NB4 (cell line): ENCODE measurements at places on chromosomes 2 and 18.
A peak's percentile ranks its signal among the peaks of the same experiment; 100 is the strongest.

DNA sequence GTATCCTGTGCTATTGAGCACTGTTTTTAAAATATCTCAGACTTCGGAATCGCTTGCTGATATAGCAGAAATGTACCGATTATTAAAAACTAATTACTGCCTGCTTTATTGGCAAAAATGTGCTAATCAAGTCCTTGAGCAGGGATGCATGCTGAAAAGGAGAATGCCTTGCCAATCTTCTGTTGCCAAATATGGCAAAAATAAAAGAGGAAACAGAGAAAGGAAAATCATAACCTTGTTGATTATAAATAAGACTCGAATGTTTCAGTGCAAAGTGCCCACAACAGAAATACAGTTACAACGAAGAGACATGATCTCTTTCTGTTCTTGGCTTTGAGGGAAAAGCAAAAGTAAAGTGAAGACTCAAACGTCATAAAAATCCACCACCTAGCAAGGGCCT, 248.5 kb downstream of the TMEM182 start:
- DNase-seq, result no peak

DNA sequence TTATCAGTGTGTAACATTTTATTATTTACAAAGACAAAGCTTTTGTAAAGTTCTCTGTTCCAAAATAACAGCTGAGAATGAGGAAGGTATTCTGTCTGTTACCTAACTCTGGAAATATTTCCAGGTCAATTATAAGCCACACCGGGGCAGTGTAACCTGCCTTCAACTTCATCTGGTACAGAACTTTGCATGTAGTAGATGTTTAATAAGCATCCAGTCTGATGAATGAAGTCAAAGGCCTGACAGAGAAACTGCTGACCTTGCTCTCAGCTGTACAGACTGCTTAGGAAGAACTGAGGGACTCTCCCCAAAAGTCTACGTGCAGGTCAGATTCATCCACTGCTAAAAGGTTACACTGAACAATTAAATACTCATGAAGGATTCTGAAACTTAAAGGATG, 43.3 kb downstream of the WDFY1 start:
- DNase-seq, result no peak

GRCh38 chr2:19124135-19124534, 234.3 kb downstream of the OSR1 start:
- DNase-seq, result no peak

GRCh38 chr2:222859786-222860612, 837 bp upstream of the ACSL3 start:
- DNase-seq, result peak; percentile 80

DNA sequence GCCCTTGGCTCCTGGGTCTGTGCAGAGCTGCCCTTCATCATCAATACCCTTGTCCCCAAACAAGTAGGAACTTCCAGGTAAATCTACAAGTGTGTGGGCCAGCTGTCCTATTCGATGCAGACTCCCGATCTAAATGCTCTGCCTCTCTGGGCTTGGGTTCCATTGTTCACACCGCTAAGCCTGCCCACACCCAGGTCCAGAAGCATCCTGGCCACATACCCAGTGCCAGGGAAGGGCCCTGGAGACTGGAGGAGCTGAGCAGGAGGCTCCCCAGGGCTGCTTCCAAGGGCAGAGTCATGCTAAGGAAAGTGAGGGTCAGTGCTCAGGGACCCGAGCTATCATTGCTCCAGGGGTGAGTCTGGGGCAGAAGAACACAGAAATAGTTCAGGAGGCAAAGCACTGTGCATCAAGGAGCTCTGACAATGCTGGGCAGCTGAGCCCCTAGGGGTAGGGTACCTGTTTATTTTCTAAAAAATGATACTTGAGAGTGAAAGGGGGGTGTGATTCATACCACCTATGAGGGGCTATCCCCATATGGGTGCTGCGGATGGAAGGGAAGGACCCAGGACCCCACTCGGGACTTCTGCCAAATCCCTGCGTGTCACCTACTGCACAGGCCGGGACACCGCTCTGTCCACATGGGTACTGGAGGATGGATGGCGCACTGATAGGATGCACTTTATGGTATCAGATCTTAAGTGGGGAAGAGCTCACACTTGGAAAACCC, 25.8 kb upstream of the TWIST2 start:
- no peak for DNase-seq

- no peak for DNase-seq
Measured at GRCh38 chr2:240948905-240949790, 43.0 kb downstream of the CROCC2 start.

- peak; percentile 95 for DNase-seq
Measured at GRCh38 chr2:6826081-6826913, 39.4 kb downstream of the CMPK2 start.

- peak; percentile 49 for DNase-seq
Measured at GRCh38 chr2:62305421-62306176, 109.7 kb downstream of the B3GNT2 start.

DNA sequence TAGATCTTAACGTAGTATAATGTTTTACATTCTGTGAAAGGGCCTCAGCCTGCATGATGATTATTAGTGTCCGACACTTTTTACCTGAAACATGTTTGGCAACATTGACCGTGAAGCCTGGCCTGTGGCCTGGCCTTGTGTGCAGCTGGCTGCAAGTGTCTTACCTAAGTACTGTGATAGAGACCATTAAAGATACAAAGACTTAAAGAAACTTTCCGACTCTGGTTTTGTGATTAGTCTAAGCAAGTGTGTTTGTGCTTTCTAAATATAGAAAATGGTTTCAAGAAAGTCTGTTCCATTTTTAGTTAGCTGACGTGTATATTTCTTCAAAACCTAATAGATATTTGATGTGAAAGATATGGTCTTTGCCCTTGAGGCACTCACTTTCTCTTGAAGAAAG, 601.8 kb downstream of the LRP1B start:
- no peak for DNase-seq

DNA sequence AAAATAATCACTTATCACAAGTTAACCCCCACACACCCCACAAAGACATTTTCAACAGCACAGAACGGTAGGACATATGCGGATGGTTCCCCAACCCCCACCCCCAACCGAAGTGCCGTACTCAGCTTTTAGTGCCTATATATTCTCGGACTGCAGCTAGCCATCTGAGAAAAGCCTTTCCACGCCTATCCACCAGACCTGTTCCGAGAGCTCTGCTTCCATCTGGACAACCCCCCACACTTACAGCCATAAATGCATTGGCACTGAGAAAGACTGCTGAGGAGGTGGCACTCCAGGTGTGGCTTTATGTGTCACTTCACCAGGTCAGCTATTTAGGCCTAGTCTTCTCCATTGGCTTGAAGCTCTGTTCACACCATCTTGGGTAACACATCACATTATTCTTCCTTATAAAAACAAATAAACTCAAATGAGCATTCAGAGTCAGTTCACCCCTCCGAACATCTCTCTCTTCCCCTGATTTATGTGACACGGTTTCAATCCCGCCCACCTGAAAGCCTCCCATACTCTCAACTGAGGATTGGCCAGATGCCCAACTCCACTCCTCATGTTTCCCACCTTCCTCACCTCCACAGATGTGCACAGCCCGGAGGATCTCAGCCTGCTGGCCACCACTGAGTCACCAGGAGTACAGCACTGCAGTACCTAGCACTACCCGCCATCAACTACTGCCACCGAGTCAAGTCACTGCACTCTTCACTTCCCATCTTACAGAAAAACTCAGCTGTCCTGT, 127.4 kb downstream of the CACNB4 start:
- DNase-seq, result no peak

- peak; percentile 27 for DNase-seq
Measured at GRCh38 chr18:25518716-25519053, 166.7 kb upstream of the ZNF521 start.

- no peak for DNase-seq
Measured at GRCh38 chr18:78977637-78978348, 1.8 kb upstream of the SALL3 start.

DNA sequence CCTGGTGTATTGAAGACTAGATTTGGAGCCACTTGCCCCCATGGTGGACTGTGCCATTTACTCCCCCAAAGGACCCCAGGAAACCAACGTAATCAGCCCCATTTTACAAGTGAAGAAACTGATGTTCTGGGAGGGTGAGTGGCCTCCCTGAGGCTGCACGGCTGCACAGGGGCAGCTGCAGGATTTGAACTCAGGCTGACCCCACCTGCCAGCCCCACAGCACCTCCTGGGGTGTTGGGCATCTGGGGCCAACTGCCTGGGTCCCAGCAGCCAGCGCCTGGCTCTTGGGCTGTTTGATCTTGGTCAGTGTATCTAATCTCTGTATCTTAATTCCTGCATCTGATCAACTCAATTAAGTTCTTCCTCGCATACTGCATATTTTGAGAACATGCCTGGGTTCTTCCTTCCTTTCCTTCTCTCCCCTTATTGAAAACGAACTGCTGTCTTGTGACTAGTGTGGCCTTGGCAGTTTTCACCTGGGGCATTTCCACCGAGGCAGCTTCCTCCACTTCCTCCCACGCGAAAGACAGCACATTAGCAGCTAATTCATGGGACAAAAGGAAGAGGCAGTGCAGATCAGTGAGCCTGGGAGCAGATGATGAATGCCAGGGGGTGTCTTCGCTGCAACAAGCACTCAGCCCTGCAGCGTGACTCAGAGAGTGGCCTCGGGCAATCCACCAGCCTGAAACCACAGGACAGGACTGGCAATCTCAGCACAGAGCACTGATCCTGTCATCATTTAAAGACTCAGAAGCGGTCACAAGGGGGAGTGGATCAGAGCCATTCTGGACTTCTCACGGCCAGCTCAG, 184.1 kb upstream of the RAB12 start:
- peak; percentile 6 for DNase-seq

- no peak for DNase-seq
Measured at GRCh38 chr2:40418614-40419363, 33.1 kb downstream of the SLC8A1 start.

DNA sequence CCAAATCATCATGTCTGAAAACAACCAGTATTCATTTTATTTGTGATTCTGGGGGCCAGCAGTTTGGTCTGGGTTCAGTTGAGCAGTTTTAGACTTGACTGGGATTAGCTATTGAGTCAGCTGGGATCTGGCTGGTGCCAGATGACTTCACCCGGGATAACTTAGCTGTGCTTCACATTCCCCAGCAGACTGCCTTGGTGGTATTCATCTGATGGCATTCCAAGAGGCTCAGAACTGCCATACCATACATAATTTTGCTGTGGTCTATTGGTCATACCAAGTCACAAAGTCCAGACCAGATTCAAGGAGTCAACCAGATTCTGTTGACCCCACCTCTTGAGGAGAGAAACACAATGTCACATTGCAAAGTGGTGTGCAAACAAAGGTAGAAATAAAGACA, 7.8 kb upstream of the FSHR start:
- no peak for DNase-seq

DNA sequence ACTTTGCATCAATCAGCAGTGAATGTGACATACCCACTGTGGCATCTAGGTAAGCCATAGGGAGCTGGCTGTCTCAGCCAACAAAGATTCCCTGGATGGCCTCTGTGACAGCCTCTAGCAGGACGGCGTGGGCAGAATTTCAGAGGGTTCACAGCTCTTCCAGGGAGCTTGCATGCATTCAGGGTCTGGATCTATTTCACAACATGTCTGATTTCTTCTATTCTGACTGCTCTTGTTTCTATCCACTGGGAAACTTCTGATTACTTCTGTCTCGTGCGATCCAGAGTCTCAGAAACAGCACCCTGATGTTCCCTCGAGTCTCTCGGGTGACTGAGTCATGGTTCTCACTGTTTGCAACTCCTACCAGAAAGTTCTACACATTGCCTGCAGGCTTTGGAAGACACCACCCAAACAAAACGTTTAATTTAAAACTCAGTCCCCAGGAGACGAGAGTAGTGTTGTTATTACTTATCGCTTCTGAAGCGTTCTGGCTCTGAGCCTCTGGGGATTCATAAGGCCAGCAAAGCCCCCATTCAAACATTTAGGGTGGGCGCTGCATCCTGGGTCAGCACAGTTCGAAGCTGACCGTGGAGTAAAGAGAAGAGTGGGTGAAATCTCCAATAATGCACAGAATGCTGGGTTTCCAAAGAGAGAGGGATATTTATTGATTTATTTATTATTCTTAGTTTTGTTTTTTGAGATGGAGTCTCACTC, 41.9 kb upstream of the ODC1 start:
- DNase-seq, result no peak

DNA sequence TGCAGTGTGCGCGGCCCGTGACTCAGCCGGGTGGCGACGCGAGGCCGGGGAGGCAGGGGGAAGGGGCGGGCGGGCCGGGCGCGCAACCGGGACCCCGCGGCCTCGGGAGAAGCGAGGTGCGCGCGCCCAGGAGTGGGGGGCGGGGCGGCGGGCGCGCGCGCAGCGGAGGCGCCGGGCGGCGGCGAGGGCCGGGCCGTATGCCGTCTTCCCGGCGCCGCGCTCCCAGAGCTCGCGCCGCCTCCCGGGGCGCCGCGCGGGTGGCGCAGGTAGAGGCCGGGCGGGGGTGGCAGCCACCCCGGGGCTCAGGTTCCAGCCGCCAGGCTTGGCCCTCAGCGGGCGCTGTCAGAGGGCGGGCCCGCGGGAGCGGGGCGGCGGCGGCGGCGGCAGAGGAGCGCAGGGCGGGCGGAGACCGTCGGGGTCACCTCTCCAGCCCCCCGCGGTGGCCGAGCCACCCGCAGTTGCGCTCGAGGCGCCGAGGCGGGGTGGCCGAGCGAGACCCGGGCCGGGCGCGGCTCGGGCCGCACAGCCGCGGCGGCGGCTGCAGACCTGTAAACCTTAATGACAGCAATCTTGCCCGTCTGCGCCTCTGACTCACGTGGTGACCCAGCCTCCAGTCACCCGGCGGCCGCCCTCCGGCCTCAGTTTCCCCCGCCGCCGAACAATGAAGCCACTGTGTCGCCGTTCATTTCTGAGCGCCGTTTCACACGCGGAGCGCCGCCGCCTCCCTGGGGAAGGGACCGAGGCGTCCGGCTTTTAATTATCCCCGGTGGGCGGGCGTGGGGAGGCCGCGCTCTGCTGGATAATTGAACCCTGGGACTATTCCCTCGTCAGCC, 25.3 kb upstream of the SMAD7 start:
- peak; percentile 70 for DNase-seq

- DNase-seq, result no peak
Measured at GRCh38 chr2:217932803-217933616, 69.8 kb downstream of the TNS1 start.

DNA sequence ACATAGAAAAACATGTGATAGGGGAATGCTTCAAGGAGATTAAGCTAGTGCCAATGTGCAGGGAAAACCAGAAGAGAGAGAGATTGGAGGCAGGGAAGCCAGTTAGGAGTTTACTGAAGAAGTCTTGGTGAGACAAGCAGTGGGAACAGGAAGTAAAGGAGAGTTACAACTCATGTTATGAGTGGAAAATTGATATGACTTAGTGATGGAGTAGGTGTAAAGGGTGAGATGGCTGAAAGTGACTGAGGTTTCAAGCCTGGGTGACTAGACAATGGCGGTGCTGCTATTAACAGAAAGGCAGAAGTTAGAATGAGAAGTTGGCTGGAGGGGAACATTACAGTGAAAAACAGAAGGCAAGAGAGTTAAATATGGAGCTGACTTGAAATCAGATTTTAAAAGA, 16.5 kb downstream of the DOK1 start:
- no peak for DNase-seq
